Stimulated activated CD4-positive, alpha-beta T cell treated with anti-CD3 and anti-CD28 coated beads, Interleukin-15, amount 100 ng/mL, for 48 hours (primary cell): ENCODE measurements at places on chromosomes 7 and 10.

DNA sequence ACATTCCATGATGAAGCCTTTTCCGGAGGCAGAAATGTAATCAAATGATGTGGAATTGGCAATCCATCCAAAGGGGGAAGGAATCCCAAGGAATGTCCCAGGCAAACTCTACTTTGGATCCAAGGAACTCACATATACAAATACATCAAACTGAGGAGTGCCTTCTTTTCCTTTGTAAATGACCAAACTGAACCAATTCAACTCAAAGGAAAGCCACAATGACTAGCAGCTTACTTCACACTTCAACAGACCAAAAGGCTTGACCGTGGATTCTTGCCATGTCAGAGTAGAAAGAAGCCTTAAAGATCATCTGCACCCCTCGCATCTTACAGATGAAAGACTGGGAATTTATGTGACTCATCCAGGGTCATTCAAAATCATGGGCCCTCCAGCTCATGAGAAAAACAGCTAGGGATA lies 79.7 kb upstream of the MACROH2A2 start:
- no peak for DNase-seq

GRCh38 chr10:84244651-84245270 lies at the start of gene RGR:
Gene RGR, plus strand, starts transcription at chr10:84245053. Its CDS starts 38 bp downstream, at chr10:84245091.
- DNase-seq, result no peak

DNA sequence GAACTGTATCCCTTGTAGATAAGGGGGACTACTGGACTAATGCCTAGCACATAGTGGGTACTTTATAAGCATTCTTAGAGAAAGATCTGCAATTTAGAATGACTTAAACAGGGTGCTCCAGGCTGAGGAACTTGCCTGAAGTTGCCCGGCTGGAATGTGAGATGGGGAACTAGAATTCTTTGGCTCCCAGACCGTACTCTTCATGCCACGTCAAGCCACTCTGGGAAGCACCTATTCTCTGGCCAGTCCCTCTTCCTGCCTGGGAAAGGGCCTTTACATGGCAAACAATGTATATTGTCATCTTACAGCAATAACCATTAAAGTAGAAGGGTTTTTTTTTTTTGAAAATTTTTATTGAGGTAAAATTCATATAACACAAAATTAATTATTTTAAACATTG lies 34.5 kb downstream of the ATXN7L1 start:
- no peak for DNase-seq

DNA sequence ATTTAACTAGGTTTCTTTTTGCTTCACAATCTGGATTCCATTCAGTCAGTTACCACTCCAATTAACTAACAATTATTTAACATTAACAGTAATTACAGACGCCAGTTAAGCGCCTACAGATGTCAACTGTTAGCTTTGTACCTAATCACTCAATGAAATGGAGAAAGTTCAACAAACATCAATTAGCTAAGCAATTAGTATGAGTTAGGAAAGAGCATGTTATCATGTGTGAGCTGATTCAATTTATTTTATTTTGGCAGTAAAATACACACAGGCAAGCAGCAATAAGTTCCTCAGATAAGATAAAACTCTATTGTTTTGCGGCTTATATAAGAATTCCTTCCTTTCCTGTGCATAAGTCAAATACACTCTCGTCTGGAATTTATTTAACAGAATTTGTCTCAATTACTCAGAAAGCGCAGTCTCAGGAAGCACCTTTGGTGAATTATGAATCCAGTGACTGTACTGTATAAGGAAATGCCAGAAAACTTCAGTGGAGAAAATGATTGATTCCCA lies 427.1 kb upstream of the GALNT17 start:
- DNase-seq, result no peak

- no peak for DNase-seq
These were observed 7.6 kb downstream of the LOXL4 start for GRCh38 chr10:98260350-98260749.

DNA sequence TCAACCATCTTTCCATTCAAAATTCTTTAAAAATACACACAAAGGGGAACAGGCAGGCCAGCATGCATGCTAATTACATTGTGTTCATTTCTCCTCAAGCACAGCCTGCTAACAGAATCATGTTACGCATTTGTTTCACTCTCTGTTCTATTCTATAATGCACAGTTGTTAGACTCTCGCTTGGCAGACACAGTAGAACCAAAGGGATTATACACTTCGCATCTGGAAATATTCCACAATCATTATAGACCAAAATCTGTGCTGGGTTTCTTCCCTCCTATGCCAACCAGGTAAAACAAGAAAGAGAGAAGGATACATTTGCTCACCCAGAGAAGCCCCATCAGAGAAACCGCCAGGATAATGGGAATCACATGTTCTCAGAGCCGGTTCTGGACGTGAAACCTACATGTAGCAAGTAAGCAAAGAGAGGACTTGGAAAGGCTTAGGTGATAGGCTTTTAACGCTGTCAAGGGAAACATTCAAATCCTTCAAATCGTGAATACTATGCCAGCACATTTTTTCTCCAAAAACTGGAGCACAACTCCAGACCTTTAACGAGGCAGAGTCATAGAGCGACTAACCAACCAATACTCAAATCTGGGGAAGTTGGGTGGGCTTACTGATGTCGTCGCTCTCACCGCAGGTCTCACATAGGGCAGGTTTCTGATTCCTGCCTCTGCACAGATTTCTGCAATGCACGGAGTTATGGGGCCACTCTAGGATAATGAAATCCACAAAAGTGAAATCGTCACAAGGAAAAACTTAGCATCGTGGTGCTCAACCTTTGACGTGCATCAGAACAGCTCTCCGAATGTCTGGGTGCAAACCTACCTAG lies 380.5 kb upstream of the AUTS2 start:
- no peak for DNase-seq

DNA sequence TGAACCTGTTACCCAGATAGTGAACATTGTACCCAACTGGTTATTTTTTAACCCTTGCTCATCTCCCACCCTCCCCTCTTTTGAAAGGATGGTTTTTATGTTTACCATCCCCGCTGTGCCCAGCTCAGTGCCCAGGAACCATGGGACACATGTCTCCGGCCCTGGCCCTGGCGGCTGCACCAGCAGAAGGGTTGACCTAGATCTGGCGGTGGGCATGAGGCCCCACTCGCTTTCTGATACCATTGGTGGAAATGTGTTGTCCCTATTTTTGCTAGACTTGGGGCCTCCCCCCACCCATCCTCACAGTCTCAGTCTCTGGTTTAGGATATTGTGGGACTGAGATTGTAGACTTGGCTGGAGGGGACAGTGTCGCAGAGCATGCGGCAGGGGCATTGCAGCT lies 11.9 kb downstream of the PFKFB3 start:
- DNase-seq, result no peak

DNA sequence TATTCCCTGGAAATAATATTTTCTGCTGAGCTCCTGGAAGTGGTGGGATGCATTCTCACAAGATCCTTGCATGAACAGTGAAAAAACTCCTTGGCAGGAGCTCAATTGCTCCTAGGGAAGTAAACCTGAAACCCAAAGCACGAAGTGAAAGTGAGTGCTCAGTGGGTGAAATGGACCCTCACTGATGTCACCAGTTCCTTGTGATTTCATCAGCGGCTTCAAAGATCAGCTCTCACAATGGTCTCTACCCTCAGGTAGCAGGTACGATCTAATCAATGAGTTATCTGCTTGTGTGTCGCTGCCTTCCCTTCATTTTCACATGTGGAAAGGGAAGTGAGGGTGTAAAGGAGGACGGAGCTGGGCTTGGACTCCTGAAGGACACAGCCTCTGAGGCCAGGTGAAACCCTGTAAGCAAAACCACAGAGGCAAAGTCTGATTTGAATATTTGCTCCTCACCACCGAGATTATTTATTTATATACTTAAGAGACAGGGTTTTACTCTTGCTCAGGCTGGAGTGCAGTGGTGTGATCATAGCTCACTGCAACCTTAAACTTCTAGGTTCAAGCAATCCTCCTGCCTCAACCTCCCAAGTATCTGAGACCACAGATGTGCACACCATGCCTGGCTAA lies 255.4 kb upstream of the LYZL1 start:
- no peak for DNase-seq

GRCh38 chr7:100865938-100866728 lies 1.1 kb upstream of the TRIP6 start:
- DNase-seq, result no peak

DNA sequence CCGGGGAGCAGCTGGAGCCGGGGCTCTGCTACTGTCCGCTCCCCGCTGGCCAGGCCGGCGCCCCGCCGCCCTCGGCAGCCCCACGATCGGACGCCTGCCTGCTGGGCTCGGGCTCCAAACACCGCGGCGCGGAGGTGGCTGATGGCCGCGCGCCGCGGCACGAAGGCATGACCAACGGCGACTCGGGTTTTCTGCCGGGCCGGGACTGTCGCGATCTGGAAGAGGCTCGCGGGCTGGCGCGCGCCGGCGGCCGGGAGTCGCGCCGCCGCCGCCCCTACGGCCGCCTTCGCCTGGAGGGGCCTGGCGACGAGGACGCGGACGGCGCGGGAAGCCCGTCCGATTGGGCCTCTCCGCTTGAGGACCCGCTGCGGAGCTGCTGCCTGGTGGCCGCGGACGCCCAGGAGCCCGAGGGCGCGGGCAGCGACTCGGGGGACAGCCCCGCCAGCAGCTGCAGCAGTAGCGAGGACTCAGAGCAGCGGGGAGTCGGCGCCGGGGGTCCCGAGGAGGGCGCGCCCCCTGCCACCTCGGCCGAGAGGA lies 570 bp downstream of the TBC1D12 start:
- no peak for DNase-seq

DNA sequence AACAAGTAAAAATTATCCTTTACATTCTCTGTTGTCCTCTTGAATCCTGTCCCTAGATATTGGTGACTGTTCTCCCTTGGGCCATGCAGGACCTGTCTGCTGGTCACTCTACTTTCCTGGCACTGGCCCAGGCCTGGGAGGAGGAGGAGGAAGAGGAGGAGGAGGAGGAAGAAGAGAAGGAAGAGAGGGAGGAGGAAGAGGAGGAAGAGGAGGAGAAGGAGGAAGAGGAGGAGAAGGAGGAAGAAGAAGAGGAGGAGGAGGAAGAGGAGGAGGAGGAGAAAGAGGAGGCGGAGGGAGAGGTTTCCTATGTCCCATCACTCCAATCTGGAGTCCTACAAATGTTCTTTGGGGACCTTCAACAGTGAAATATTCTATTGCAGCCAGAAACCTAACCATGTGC lies 97.3 kb upstream of the NAMPT start:
- DNase-seq, result no peak

GRCh38 chr7:127798023-127798422 lies 146.0 kb downstream of the SND1 start:
- DNase-seq, result no peak

GRCh38 chr10:31142026-31142425 lies 110.4 kb upstream of the ZNF438 start:
- no peak for DNase-seq

GRCh38 chr10:60906411-60906810 lies 37.6 kb downstream of the RHOBTB1 start:
- DNase-seq, result no peak

DNA sequence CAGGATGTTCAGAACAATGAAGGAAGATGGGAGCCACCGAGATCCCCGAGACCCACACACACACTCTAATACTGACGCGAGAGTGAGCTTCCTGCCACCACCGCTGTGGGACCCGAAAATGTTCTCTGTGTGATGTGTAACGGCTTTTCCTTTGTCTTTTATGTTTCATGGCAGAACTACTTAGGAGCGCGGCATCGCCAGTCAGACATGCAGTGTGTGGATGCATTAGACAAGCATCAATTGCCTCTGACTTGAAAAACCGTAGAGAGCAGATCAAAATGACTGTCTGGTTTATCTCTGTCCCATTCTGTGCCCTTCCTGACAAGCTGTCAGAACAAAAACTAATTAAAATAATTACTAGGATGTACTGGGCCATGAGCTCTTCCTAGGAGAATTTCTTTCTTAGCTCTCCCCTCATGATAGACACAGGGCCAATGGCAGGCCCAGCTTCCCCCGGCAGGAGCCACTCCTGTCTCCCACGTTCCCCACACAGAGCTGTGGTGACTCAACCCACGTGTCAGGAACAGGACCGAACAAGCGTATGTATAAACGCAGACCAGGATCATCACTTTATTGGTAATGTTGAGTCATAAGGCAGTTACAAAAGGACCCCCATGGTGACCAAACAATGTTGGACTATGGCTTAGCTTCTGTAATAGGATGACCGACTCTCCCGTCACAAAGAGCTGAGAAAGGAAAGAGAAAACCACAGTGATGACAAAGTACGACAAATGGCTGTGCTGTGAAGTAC lies 705.0 kb downstream of the PARD3 start:
- DNase-seq, result no peak

- DNase-seq, result no peak
These were observed 13.2 kb downstream of the BAMBI start for GRCh38 chr10:28690545-28690944.

DNA sequence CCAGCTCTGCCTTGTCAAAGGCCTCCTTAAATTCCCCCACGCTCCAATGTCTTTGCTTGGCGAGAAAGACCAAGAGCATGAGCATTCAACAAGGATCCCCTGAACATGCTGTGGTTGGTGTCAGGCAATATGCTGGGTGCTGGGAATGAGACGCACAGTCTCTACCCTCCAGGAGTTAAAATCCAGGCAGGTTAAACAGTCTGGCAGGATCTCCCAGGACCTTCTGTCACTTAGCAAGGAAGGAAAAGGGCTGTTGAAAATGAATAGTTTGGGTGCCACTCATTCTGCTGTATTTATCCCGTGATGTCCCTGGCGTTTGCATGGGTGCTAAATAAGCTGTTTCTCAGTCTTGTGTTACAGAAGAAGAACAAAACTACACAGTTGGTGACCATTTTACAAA lies 21.9 kb upstream of the ITGA8 start:
- no peak for DNase-seq
